ENCODE measurements at places on chromosomes 4 and X.

- DNase-seq = no peak
Measured at GRCh38 chr4:23224684-23225420, 532.1 kb downstream of the GBA3 start.

DNA sequence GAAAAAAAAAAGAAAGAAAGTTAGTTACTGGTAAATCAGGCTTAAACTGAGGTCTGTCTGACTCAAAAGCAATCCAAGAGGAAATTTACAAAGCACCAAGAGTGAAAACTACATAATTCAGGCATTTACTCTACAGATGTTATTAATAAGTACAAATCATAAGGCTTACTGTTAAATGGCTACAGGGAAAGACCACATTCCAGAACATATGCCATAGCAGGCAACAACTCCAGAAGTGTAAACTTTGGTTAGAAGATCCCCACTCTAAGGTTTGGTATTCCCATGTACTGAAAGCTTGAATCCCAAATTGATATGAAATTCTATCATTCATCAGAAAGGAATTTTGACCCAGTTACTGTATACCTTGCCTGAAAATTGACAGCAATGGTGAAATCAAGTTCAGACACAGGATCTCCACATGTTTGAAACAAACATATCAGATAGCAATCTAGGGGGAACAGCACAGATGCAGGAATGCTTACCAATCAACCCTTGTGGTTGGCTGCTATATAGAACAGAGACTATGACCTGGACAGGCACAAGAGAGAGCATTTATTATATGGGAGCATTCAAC lies 6.6 kb downstream of the USP26 start:
- no peak for DNase-seq

DNA sequence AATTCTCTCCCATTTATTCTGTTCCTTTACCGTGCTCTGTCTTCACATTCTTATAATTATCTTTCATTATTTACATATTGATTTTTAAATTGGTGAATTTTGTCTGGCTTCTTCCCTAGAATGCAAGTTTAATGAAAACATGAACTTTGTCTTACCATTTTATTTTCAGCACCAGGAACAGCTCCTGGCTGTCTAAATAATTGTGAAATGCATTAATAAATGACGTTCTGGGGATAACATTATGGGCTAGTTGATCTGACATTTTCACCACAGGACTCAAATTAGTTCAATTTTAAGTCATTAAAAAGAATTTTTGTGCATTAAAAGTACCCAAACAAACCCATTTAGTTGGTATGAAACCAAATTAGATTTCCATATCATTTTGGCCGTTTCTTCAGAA lies 97.5 kb downstream of the KCTD8 start:
- DNase-seq = no peak

GRCh38 chrX:12999422-12999821 lies 24.5 kb downstream of the TMSB4X start:
- no peak for DNase-seq

GRCh38 chr4:165203541-165204461 lies 3.6 kb upstream of the KLHL2 start:
- no peak for DNase-seq

DNA sequence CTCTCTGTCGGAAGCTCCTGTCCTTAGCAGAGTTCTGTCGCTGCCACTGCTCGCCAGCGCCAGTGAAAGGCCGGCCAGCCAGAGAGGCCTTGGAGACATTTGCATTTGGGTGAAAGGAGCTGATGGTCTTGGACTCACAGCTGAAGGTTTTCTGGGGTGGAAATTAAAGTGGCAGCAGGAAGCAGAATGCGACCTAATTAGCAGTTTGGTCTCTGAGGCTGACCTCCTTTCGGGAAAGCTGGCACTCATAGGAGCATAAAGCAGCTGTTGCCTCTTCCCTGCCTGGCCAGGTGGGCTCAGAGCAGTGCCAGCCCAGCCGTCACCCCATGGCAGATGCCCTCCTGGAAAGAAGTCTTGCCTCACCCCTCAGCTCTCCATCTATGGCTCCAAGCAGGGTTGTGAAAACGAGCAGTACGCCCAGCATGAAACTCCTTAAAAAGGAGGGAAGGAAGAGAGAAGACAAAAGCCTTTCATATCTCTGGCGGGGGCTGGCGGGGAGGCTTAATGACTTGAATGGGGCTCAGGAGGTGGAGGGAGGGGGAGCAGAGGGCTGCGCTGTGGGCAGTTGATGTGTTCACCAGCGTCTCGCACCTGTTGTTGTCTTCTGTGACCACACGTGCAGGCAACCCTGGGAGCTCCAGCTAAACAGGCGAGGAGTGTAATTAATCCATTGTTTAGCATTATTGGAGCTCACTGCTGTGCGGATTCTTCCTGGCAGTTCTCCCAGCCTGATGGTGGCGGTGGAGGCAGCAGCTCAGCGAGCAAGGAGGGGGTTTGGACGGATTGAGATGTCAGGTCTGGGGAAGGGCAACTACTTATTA lies 264.0 kb downstream of the MID1IP1 start:
- no peak for DNase-seq

GRCh38 chrX:71910643-71910985 lies at the start of gene NHSL2:
TSS of gene NHSL2 (plus strand) at chrX:71910845.
- DNase-seq = no peak

GRCh38 chr4:71689822-71690221 lies 94.1 kb downstream of the GC start:
- DNase-seq = no peak

DNA sequence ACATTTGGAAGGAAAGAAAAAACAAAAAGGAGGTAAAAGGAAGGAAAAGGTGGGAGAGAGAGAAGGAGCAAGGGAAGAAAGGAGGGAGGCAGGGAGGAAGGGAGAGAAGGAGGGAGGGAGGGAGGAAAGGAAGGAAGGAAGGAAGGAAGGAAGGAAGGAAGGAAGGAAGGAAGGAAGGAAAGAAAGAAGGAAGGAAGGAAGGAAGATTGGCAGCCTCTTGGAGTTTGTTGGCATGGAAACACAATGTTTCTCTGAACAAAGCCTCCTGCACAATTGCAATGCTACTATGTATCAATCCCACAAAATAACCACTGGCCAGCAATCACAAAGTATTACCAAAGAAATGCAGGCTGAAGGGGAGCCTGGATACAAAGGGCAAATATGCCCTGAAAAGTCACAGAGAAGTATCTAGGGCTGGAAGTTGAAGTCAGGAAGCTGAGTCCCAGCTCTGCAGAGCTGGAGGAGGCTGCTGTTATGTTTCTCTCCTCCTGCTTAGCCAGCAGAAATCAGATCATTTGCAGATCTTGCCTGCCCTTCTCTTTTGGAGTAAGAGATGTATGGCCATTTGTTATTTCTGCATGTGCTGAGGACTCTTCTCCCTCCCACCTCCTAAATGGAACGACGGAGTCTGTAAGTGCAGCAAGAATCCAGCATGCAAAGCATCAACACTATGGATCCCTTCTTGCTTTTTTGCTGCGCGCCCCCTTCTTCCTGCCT lies 195.9 kb upstream of the LDB2 start:
- no peak for DNase-seq

- DNase-seq = no peak
Measured at GRCh38 chrX:70916754-70917153, 8.2 kb upstream of the TEX11 start.

DNA sequence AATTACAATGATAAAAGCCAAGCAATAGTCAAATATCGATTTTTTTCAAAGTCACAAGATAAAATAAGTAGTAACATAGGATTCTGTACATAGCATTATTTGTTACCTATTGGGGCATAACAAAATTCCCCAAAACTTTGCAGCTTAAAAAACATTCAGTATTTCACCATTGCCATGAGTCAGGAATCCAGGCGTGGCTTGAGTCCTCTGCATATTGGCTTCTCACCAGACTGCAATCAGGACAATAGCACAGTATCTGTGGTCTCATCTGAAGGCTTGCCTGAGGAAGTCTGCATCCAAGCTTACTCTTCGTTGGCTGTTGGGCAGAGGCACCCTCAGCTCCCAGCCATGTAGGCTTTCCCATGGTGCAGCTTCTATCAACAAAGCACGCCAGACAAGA lies 6.2 kb upstream of the CTBP1 start:
- no peak for DNase-seq

- no peak for DNase-seq
Measured at GRCh38 chr4:72582853-72583252, 13.8 kb upstream of the ADAMTS3 start.

GRCh38 chrX:11401966-11402365 lies 108.8 kb downstream of the AMELX start:
- DNase-seq = no peak

- DNase-seq = no peak
Measured at GRCh38 chrX:17689971-17690409, 47.3 kb upstream of the SCML1 start.

DNA sequence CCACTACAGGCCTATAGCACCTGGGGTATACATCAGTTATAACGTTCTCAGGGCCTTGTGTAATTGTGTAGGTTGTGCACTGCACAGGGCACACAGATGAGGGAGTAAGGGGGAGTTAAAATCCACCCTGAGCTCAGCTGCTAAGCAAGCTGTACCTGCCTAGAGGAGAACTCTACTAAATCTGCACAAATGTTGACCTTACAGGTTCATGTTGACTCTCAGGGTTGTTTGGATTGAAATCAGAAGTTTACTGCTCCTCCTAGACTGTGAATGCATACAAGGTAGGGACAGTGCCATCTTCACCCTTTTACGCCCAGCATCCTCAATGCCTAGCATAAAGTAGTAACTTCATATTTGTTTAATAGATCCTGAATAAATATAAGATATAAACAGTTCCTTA lies 89.8 kb downstream of the SMARCA1 start:
- no peak for DNase-seq

DNA sequence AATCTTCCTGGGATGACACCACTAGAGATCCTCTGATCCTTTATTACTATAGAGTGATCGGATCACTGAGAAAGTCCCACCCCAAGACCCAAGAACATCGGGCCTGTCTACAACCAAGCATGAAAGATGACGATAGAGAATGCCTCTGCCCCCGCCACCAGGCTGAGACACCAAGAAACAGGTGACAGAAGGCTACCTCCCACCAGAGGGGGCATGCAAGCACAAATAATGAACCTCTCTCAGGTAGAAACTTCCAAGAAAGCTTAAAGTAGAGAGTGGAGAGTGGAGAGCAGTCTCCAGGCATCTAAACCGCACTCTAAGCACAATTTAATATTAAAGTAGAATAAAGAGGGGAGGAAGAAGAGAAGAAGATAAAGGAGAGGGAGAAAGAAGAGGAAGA lies 402.6 kb downstream of the INPP4B start:
- DNase-seq = no peak

GRCh38 chr4:118398226-118399090 lies 45.7 kb upstream of the PRSS12 start:
- no peak for DNase-seq

- DNase-seq = no peak
Measured at GRCh38 chrX:80223982-80224579, 196.2 kb upstream of the TENT5D start.

DNA sequence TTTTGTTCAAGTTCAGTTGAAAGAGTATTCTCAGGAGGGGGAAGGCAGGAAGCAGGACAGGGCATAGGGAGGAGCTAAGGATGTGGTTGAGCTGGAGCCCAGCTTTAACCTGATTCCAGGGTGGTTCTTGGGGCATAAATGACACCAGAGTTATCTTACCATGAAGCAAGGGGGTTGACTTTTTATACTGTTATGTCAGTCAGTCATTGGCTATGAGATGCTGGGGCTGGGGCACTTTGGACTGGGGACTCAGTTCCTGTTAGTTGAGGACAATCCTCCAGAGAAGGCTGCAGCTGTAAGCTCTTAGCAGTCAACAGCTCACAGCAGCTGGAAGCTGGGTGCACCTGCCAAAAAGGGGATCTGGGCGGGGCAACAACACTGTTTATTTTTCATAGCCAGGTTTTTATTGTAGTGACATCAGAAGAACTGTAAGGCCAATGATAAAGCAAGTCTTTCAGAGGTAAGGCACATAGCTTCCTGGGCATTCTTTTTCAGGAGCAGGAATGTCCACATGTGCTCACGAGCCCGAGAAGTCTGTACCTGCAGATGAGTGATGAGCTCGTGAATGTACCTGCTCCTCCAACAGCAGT lies 78.5 kb downstream of the MID1IP1 start:
- DNase-seq = no peak

- no peak for DNase-seq
Measured at GRCh38 chr4:115655626-115656025, 542.2 kb upstream of the NDST4 start.

- no peak for DNase-seq
Measured at GRCh38 chrX:1358793-1359476, 22.4 kb downstream of the IL3RA start.

DNA sequence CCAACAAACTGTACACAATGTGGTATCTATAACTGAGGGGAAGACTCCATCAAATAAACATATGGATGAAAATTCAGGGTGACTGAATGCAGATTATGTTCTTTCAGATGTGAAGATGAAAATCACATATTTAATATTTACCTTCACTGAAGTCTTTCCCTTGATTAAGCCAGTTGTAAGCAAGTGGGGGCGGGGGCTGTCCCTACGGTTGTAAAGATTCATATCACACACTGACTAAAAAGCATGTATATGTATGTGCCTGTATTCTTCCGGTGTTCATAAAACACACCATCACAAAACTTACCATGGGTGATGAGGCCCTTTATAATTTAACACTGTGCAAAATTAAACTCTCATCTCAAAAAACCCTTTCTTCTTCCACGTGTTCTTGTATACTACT lies 1.3 kb downstream of the TAB3 start:
- DNase-seq = no peak

DNA sequence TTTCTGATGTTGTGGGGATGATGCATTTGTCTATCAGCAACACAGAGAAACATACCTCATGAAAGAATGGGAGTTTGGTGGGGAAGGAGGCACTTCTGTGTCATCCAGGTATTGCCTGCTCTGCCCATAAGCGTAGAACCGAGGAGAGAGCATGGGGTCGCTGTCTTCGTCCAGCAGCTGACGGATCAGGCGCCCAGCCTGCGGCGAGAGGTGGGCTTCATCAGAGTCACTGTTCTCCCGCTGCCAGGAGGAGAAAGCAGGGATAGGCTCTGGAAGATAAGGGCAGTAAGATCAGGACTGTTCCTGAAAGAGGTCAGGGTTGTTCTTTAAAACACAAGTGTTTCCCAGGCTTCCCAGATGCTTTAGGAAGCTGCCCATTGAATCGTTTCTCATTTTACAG lies 52.7 kb upstream of the NAP1L5 start:
- no peak for DNase-seq

- no peak for DNase-seq
Measured at GRCh38 chr4:47642985-47643760, 158.1 kb downstream of the ATP10D start.

- no peak for DNase-seq
Measured at GRCh38 chrX:153869473-153870287, 16.3 kb downstream of the L1CAM start.

All from GM12892 (cell line).